Tongue (tissue), 3 donors: ENCODE measurements at places on chromosomes 13 and 19. TPM values are rescaled to one million over a fixed set of nuclear protein-coding genes. Genes with fewer than 3 reads are reported as not detected.

The PEAK3 gene
- not detected for total RNA-seq

The HS6ST3 gene
- total RNA-seq = 1.8 TPM

The ZIC2 gene
- not detected for total RNA-seq

The GGN gene
- total RNA-seq = not detected

The ANKRD24 gene
- 0.82 TPM for total RNA-seq
